Activated CD4-positive, alpha-beta T cell treated with anti-CD3 and anti-CD28 coated beads for 24 hours (primary cell): ENCODE measurements at places on chromosomes 3 and 15.

DNA sequence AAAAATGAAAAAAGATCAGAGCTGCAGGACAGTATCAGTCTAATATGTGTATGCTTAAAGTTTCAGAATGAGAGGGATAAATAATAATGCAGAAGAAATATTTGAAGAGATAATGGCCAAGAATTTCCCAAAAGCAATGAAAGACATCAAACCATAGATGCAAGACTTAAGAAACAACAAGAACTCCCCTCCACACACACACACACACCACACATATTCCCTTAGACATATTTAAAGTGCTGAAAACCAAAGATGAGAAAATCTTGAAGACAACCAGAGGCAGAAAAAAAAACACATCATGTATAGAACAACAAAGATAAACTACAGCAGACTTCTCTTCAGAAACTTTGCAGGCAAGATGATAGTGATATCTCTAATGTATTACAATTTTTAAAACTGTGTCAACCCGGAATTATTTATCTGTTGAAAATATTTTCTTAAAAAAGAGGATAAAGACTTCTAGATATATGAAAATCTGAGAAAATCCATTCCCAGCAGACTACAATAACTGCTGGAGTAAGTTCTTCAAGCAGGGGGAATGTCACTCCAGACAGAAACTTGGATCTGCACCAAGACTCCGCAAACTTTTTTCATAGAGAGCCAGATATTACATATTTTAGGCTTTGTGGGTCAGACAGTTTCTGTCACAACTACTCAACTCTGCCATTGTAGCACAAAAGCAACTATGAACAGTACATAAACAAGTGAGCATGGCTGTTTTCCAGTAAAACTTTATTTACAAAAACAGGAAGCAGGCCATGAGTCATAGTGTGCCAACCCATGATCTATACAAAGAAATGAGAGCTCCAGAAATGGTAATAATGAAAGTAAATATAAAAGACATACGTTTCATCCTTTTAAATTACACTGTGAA, 223.4 kb upstream of the CGNL1 start:
- DNase-seq, result no peak

- DNase-seq, result no peak
These were observed 137.3 kb upstream of the UBE2E1 start for GRCh38 chr3:23668430-23668904.

DNA sequence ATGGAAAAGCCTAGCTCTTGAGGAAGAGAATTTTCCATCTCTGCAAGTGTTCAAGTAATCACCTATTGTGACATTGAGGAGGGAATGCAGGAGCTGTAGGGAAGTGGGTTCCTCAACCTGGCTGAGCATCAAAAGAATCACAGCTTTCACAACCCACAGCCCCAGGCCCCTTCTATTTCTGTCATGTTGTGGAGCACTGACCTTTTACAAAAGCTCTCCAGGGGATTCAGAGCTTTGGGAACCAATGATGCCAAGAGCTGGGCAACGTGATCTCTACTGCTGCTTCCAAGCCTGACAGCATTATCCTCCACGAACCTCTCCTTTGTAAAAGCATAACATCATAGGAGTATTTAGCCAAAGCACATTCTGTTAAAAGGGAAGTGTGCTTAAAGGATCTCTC, 231.1 kb downstream of the ADAMTS9 start:
- no peak for DNase-seq

GRCh38 chr3:111336511-111336910, 205.5 kb upstream of the CD96 start:
- DNase-seq, result no peak

DNA sequence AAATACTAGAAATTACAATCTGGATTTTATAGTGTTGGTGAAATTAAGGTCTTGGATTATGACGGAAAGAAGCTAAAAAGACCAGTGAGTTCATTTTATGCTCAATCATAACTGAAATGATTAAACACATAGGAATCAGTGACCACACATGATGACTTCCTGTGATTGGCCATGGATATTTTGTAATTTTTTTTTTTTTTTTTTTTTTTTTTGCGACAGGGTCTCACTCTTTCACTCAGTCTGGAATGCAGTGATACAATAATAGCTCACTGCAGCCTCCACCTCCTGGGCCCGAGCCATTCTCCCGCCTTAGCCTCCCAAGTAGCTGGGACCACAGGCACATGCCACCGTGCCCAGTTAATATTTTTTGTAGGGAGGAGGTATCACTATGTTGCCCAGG, 47.4 kb downstream of the PAQR5 start:
- DNase-seq, result no peak

DNA sequence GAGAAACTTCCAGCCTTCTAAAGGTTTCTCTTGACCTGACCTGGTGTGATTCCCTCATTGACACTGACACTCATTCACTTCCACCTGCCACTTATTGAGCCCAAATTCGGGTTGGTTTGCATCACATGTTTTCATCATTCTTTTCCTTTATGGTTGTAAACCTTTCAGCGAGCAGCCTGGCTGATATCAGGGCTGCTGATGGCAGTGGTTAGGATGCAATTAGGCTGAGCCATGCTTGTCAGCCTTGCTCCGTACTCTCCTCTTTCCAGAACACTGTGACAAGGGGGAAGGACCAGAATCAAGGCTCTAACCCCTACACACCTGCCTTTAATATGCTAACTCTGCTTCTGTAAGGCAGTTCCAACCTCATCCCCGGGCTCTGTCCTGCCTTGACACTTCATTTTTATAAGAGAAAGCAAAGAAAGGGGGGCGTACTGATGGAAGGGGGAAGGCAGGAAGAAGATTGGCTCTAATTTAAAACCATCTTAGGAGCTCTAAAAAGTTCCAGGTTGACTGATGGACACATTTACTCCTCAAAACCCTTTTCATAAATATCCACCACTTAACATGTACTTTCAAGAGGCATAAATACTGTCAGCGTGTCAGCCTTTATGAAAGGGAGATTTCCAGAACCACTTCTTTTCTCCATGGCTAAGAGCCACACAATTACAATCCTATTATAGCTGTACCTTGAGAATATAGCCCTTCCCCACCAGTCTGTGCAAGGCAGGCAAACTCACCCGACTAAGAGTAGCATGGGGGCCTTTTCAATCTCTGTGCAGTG, 5.7 kb downstream of the NMNAT3 start:
- no peak for DNase-seq

DNA sequence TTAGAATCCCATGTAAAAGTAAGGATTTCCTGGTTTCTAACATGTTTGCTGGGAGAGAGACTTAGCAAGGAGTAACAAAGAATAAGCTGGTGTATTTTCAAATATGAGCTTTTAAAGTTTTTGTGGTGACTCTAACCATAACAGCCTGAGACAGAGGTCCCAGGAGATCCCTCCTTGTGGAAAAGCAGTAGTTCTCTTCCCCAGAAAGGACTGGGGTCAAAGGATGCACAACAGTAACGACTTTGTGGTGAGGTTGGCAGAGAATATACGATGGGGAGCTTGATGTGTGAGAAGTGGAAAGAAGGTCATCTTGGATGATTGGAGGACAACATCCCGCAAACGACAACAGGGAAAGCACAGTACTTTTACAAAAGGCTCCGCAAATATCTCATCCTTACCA, 38.2 kb downstream of the ABHD5 start:
- no peak for DNase-seq

DNA sequence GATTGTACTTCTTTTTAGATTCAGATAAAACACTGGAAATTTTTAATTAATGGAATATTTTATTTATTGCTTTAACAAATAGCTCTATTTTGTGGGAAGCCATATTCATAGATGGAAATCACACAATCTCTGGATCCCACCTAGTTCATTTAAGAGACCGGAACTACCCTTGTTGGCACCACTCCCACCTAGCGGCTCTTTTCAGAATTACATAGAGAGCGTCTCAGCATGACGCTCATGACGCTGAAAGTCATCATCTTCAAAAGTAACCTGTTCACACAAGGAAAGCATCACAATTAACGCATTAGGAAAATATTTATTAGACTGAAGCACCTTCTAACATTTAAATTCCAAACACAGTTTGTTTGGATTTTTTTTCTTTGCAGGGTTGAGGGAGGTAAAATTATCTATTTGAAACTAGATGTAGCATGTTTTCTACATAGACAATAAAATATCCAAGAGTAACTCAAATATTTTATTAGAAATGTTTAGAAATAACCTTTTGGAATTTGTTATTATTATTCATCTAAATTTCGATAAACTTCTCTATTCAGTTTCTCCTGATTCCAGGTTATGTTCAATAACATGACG, 214.9 kb upstream of the ARRDC4 start:
- DNase-seq, result peak; percentile 4

DNA sequence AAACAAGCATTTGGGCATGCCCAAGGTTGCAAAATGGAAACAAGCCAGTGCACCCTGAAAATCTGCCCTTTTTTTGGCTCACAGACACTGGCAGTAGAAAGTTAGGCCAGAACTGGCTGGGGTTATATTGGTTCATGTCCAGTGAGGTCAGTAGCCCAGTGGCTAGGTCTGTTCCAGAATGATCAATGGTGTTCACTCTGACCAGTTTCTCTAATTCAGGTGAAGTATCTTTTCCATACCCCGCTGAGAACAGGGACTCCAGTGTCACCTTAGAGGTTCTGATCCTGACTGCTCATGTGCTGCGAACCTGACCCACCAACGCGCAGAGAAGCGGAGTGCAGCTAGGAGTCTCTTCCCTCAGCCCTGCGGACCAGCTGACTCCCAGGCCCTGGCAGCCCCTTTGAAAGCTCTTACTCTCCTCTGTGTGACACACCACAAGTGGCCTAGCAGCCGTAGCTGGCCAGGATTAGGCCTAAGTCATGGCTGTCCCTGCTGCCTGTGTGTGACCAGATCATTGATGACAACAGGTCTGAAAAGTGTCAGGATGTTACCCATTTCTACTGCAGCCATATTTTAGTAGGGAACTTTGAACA, 123.5 kb downstream of the GHSR start:
- no peak for DNase-seq

- DNase-seq, result no peak
These were observed 53.1 kb upstream of the ABHD2 start for GRCh38 chr15:89035150-89035549.

- DNase-seq, result no peak
These were observed 657.3 kb upstream of the TGFBR2 start for GRCh38 chr3:29949131-29949530.

DNA sequence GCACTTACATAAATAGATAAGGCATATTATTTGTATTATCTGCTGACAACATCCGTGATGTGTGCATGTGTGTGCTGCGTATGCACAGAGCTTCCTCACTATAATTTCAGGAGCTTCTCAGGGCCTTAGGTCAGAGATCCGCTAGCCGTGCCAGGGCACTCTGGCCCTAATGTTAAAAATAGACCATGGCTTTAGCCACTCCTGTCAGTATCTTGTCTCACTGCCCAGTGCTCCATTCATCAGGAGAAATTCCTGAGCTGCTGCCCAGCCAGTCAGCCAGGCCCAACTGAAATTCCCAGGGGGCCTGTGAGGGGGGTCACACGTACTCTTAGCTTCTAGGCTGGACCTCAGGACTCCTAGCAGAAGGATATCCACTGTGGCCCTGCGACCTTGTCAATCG, 70.0 kb upstream of the ABHD2 start:
- DNase-seq, result no peak

DNA sequence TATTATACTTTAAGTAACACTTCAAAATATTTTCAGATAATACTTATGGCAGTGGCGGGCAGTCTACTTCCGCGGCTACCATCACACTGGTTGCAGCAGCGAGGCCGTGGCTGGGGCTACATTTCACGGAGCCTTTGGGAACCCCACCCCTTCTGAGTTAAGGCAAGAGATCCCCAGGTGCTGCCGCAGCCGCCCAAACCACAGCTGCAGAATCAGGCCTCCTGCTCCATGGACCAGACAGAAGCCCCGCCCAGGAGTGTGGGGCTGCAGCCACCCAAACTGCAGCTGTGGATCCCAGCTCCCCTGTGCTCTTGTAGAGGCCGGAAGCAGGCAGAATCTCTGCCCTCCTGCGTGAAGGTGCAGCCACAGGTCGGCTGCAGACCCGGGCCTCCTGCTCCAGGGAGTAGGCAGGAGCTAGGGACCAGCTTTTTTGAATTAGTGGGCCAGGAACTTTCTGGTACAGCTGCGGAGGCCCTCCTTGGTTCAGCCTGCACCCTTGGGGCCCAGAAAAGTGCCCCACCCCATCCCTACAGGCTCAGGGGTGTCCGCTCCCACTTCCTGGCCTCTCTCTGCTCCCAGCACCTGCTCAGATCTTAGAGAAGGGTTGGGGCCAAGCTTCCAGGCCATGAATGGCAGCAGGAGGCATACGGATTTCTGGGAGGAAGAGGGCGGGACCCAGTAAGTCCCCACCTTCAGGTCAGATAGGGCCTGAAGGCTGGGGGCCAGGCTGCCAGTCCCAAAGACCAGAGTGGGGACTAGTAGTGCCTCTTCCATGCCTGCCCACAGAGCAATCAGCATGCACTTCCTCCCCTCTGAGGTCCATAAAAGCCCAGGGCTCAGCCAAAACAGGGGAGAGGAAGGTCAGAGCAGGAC, 1188.8 kb upstream of the CADM2 start:
- no peak for DNase-seq

DNA sequence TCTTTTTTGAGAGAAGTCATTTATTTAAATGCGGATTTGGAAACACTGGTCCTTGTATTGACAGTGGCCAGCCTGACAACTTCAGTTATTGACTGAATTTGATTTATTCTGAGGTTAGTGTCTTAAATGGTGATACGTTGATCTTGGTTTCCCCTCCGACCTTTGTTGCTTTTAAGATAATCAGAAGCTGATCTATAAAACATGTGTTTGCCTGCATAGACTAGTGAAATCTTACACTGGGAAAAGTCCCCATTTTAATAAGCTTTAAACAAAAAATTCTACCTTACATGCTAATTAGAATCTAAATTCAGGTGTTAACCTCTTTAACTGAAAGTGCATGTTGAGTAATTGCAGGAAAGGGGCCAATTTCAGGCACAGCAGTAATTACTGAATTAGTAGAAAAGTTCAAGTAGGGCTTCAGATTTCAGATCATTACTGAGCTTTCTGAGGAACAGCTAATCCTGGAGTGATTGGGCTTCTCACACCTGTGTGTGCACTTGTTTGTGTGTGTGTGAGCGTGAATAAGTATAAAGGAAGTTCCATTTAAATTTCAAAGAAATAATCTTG, 221.4 kb downstream of the SOX2 start:
- DNase-seq, result no peak

- no peak for DNase-seq
These were observed 479.7 kb upstream of the NR2F2 start for GRCh38 chr15:95850837-95851236.

DNA sequence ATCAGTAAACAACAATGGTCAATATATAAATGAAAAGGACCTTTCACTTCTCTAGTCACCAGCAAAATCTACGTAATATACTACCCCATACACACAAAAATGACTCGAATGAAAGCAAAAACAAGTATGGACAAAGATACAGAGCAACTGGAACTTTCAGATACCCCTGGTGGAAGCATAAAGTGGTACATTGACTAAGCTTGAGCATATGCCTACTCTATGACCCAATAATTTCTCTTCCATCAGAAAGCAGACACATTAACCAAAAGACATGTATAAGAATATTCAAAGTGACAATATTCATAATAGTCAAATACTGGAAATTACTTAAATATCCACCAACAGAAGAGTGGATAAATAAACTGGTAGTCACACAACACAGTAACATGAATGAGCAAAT, 86.0 kb downstream of the EFL1 start:
- no peak for DNase-seq

GRCh38 chr15:69298697-69299441, at the start of gene PAQR5:
Gene PAQR5 (plus strand): TSS chr15:69298912. CDS start chr15:69360081, 61,169 bp downstream.
- DNase-seq, result no peak
